GM12864 (cell line): ENCODE measurements at places on chromosomes 16 and 17.

DNA sequence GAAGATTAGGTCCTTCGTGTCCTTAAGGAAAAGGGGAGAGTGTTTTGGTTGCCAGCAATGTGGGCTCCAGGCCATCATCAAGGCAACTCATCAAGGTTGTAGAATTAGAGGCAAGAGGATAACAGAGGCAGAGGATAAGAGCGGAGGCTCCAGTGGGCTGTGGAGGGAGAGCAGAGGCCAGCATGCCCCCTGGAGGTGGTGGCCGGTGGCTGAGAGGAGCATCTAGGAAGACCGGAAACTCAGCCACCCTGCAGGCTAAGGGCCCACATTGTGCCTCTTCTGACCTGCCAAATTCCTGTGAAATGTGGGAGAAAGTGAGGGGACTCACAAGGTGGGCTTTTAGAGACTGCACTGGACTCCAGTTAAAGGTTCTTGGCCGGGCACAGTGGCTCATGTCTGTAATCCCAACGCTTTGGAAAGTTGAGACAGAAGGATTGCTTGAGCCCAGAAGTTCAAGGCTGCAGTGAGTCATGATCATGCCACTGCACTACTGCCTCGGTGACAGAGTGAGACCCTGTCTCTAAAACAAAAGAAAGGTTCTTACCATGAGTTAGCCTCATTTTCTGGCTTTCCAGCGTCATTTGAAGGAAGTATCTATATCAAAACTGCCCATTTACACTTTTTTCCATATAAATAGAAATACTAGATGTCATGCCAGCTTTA is 62.7 kb upstream of the ADORA2B start:
- no peak for DNase-seq

GRCh38 chr17:49522357-49522890 is 27.3 kb downstream of the NGFR start:
- DNase-seq: no peak

DNA sequence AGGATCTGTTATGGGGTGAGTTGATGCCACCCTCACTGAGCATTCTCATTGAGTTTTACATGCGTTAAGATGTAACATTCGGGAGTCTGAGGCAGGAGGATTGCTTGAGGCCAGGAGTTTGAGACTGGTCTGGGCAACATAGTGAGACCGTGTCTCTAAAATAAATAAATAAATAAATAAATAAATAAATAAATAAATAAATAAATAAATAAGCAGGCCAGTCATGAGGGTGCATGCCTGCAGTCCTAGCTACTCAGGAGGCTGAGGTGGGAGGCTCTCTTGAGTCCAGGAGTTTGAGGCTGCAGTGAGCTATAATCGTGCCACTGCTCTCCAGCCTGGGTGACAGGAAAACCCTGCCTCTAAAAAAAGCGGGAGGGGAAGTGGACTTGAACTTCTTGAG is 90.3 kb downstream of the SNX29 start:
- no peak for DNase-seq

- DNase-seq: no peak
Measured at GRCh38 chr17:75914643-75915267, 10.1 kb upstream of the MRPL38 start.

DNA sequence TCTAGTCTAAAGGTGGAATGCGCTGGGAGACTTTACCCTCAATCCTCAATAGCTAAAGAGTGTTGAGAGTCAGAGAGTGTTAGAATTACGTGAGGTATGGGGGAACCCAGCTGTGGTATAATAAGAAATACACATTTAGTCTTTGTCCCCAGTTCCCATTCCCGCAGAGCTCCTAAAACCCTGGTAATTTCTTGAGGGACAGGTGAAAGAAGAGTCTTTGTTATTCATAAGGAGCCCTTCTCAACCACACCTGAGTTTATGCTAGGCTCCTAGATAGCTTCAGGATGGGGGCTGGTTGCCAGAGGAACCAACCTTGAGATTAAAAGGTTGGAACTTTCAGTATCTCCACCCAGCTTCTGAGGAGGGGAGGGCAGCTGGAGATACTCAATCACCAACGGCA is 5.8 kb downstream of the ZNF18 start:
- no peak for DNase-seq

DNA sequence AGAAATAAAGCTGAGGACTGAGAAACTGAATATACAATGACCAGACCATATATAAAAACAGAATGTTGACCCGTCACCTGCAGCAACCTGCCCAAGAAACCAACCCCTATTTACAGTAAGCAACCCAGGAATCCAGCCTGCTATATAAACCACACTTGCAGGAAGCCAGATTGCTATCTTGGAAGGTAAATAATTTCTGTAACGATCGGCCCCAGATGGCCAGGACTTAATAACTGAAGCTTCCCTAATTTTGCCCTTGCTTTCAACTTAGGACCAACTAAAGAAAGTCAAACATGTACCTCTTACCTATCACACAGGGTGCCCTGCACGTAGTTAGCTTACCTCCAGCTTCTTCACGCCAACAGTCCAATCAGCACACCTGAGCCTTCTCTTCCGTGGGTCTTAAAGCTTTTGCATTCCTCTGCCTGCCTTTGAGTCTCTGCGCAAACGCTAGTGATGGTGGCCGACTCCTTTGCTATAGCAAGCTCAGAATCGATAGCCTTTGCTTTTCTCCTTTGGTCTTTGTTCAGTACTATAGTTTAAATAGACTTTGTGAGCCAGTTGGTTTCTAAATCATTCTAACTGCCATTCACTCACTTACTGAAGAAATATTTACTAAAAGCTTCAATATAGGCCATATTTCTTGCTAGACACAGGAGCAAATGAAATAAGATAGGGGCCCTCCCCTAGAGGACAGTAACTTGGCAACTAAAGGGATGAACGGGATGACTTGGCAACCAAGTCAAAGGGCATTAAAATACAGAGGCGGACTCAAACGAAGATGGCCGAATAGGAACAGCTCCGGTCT is 31.3 kb downstream of the MPHOSPH6 start:
- no peak for DNase-seq

DNA sequence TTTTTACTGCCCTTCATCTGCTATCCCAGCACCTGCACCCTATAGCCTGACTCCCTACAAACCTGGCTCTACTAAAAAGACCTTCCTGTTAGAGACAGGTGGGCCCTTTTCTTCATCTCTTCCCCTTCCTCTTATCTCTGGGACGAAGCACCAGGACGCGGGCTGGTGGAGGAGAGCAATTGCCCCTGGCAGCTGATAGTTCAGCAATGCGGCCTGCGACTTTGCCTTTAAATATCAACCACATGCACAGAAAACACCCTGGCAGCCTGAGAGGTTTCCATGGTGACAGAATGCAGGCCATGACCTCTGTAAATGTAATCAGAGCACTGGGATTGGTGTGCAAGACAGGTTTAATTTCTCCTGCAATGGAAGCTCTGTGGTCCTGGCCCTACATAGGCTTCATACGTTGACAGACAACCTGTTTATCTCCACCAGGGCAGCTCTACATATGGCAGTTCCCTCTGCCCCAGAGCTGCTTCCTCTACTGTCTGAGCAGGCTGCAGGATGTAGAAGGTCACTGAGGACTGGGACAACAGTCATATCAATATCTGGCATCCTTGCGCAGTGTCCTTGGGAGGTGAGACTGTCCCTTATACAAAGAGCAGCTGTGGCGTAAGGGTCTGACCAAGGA is 10.0 kb upstream of the SKAP1 start:
- no peak for DNase-seq

GRCh38 chr17:42488032-42488431 is 29.4 kb downstream of the ATP6V0A1 start:
- DNase-seq: no peak

DNA sequence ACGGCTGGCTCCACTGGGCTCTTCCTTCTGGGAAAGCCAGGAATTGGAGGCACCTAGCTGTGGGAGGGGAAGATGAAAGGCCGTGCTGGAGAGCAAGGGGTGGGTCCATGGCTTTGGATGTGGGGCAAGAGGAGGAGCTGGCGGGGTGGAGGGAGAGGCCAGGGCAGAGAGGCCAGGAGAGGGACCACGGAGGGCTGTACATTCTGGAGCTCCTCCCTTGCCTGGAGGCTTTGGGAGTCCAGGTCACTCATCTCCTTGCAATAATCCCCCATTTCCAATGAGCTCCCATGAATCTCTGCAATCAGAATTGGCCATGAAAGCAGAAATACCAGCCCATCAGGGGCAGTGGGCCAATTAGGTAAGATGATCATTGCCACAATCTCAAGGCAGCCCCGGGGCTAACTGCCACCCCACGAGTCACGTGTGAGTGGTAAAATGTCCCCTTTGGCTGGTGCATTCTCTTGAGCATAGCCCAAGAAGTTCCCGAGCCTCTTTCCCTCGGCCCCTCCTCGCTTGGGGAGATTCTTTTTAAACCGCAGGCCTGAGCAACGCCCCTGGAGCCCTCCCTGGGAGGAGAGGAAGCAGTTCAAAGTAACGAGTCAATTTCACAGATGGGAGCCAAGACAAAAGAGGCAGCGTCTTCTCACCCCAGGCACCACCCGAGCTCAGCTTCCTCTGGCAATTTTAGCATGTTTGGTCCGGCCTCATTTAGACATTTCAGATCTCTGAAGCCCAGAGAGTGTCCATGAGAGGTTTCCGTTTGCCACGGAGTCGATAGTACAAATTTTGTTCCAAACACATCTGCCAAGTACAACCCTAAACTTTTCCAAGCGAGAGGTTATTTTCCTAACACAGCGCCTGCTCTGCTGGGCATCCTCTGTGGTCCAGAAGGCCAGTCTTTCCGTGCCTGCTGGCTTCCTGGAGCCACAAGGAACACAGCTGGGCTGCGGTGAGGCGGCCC is 13.4 kb downstream of the RTN4RL1 start:
- DNase-seq: no peak

GRCh38 chr16:46883353-46883689 is 841 bp upstream of the GPT2 start:
- no peak for DNase-seq

- DNase-seq: no peak
Measured at GRCh38 chr17:73705594-73705993, 61.3 kb upstream of the SDK2 start.
